Tibial artery (tissue), 4 donors: ENCODE measurements at places on chromosomes 2 and 18.

- no peak for DNase-seq
These were observed 89.9 kb downstream of the GLI2 start for GRCh38 chr2:120825370-120826259.

DNA sequence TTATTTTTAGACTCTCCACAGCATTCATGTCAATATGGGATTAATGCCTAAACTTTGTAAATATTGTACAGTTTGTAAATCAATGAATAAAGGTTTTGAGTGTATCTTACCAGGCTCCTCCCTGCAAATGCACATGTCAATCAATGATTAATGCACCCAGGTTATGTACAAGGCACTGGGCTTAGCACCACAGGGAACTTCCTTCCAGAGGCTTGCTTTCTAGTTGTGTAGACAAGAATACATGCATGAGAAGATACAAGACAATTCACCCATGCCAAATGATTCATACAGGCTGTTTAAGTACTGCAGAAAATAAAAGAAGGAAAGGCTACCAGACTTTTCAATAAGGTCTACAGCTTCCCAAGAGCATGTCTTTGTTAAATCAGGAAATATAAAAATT lies 114.1 kb downstream of the MMADHC start:
- DNase-seq: no peak

DNA sequence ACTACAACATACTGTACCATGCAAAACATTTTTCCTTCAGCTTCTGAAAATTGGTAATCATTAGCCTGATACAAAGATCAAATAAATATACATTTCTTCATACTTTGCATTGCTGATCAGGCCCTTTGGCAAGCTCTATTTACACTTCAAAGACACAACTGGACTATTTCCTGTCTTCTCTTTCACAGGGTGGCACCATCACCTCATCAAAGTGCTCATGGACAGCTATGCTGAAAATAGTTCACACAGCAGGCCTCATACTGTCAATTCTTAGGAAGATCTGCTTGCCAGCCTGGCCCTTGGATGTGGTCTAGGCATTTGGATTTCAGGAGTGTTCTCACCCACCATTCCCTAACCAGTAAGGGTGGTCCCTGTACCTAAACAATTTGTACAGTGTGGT lies 33.9 kb downstream of the FBXO15 start:
- DNase-seq: no peak

DNA sequence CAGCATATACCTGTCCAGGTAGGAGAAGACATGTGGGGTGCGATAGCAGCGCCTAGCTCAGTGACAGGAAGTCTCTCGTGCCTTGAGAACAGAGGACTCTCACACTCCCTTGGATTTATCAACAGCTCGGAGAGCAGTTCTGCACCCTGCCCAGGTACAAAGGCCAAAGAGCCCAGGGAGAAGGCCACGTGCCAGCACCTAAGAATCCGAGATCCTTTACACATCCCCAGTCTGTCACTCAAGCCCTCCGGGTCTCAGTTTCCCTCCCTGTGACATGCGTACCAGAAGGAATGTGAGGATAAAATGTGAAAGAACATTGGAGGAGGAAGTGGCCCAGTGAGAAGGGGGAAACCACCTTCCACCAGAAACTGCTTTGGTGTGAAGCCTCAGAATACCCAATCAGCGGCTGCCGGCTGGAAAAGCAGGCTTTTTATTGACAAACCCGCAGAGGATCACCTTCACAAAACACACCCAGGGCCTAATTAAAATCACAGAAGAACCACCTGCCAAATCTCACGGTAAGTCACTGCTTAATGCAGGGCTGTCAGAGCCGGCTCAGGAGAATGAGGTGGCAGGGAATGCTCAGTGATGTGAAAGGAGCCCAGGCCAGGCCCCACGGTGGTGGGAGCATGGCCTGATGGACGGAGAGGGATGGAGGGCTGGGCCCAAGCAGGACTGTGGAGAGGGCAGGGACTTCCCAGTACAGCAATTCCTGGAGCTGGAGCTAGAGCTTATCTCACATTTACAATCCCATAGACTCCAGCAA lies 66.3 kb downstream of the MYO5B start:
- DNase-seq: no peak
